ENCODE measurements at places on chromosomes 4 and X.

DNA sequence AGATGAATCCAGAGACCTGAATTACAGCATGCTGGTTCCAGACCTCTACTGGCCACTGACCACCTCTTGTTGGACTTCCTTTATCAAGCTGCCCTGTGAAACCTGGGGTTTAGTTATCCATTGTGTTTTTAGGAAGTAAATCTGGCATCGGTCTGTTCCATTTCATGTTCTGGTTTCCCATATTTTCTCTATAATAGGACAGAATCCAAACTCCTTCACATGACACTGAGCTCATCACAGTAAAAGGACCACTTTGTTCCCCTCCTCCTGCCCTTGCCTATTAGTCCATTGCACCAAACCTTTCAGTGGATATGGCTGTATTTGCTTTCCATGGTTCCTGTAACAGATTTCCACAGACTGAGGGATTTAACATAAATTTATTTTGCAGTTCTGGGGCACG is 4.0 kb downstream of the MFAP3L start:
- no peak for DNase-seq

GRCh38 chr4:1834047-1834775 is 21.7 kb downstream of the LETM1 start:
- DNase-seq = no peak

GRCh38 chr4:15481961-15482745 is 12.5 kb downstream of the CC2D2A start:
- no peak for DNase-seq

GRCh38 chrX:152637649-152638442 is at the start of gene GABRQ:
TSS of gene GABRQ (plus strand) at chrX:152637895. CDS start at chrX:152638203, 308 bp downstream.
- DNase-seq = no peak

GRCh38 chrX:149650162-149650561 is 18.6 kb upstream of the TMEM185A start:
- DNase-seq = no peak

DNA sequence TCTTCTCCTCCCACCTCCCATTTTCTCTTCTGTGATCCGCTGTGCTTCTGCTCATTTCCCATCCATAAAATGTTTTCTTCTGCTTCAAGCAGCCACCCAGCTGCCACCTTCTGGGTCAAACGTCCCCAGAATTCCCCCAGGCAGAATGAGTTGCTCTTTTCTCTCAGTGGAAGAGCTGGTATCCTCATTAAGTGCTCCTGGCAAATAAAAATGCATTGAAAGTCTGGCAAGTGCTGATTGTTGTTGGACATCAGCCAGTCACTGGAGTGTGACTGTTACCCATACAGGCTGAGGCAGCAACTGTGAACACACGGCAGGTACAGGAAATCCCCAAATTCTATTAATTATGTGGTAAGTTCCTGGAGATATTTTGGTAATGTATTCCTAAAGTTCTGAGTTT is 52.6 kb downstream of the LIMCH1 start:
- no peak for DNase-seq

GRCh38 chrX:70979136-70979762 is 48.4 kb upstream of the SLC7A3 start:
- no peak for DNase-seq

- no peak for DNase-seq
Measured at GRCh38 chrX:150482537-150483206, 85.7 kb upstream of the MTM1 start.

DNA sequence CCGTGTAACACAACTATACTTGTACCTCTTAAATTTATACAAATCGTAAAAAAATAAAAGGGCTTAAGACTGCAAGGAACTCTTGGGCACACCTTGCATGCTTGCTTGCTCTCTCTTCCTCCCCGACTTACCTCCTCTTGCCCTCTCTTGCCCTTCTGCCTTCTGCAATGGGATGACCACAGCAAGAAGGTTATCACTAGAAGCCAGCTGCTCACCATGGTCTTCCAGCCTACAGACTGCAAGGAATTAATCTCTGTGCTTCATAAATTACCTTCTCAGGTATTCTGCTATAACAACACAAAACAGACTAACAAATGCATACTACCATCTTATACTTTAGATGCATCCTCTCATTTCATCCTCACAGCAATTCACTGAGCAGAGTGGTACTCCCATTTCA is 92.1 kb downstream of the MRPL1 start:
- DNase-seq = no peak

Measured in stimulated activated CD8-positive, alpha-beta memory T cell treated with anti-CD3 and anti-CD28 coated beads, Interleukin-4, amount 100 ng/mL, for 1 hour (primary cell).